ENCODE measurements at places on chromosomes 3 and 15. TPM values are rescaled to one million over a fixed set of nuclear protein-coding genes. Genes with fewer than 3 reads are reported as not detected.

GRCh38 chr15:73873889-73874511, 636 bp downstream of the TBC1D21 start:
- no peak for DNase-seq

DNA sequence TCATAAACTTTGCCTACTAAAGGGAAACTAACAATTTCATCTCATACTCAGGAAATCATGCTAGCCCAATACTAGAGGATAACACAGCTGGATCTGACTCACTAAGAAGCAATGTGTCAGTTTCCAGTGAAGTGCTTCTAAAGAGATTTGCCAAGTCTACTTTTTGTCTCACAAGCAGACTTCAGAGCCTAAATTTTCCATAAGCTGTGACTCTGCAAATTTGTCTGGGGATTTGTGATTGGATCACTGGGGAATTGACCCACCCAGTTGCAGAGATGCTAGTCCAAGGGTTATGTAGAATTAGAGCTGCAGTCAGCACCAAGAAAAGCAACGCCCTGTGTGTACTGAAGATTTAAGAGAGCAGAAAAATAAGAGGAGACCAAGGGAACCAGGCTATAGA, 647.1 kb downstream of the NTRK3 start:
- DNase-seq: peak; percentile 89

- no peak for DNase-seq
Observed at GRCh38 chr3:119468041-119468440, 722 bp upstream of the POGLUT1 start.

GRCh38 chr15:77749236-77749997, 116.7 kb upstream of the LINGO1 start:
- DNase-seq: no peak

OR5K2 gene
- not detected for total RNA-seq
